Glomerular endothelial cell (primary cell): ENCODE measurements at places on chromosomes 4 and X. TPM values are rescaled to one million over a fixed set of nuclear protein-coding genes. Genes with fewer than 3 reads are reported as not detected.

Gene LANCL3
- total RNA-seq: 0.12 and 0.29 TPM in 2 replicates

Gene SLC2A9
- 3.0 and 3.8 TPM in 2 replicates for total RNA-seq

Gene RASL11B
- total RNA-seq: 0.58 TPM in 1 of 2 replicates, not detected in the other

Gene HS6ST2
- 0.78 and 0.82 TPM in 2 replicates for total RNA-seq

Gene RAB9A
- 33.5 and 39.8 TPM in 2 replicates for total RNA-seq

Gene TET2
- total RNA-seq: 10.8 and 15.5 TPM in 2 replicates

Gene TRPC5OS
- total RNA-seq: not detected in 2 replicates

Gene SHROOM4
- 39.6 and 48.9 TPM in 2 replicates for total RNA-seq

Gene FAM241A
- 14.6 and 15.7 TPM in 2 replicates for total RNA-seq

Gene NUP62CL
- total RNA-seq: 3.4 TPM in 1 of 2 replicates, not detected in the other

Gene SFRP2
- total RNA-seq: not detected in 2 replicates

Gene MAGEC3
- not detected in 2 replicates for total RNA-seq

Gene SMIM43
- 0.18 TPM in 1 of 2 replicates, not detected in the other for total RNA-seq

Gene MGARP
- 0.10 and 3.4 TPM in 2 replicates for total RNA-seq

Gene FAM184B
- total RNA-seq: not detected in 2 replicates

Gene NUDT11
- 4.7 and 6.9 TPM in 2 replicates for total RNA-seq

Gene MAOA
- total RNA-seq: 7.5 and 11.8 TPM in 2 replicates

Gene TMEM35A
- 4.7 and 8.1 TPM in 2 replicates for total RNA-seq

Gene ENPEP
- total RNA-seq: 0.99 and 3.0 TPM in 2 replicates

Gene HSFX3
- not detected in 2 replicates for total RNA-seq

Gene PNMA3
- 0.58 TPM in 1 of 2 replicates, not detected in the other for total RNA-seq

Gene GAGE2A
- not detected in 2 replicates for total RNA-seq

Gene UGT2B11
- total RNA-seq: not detected in 2 replicates

Gene ZCCHC18
- 1.1 and 6.1 TPM in 2 replicates for total RNA-seq

Gene TMEM187
- 3.3 and 6.7 TPM in 2 replicates for total RNA-seq

Gene ADH1B
- total RNA-seq: not detected in 2 replicates

Gene SLC7A11
- 28.0 and 36.9 TPM in 2 replicates for total RNA-seq

Gene HMX1
- not detected in 2 replicates for total RNA-seq

Gene ZIC3
- total RNA-seq: not detected in 2 replicates

Gene CEP135
- total RNA-seq: 3.7 and 9.2 TPM in 2 replicates

Gene PCDH7
- 3.1 and 11.3 TPM in 2 replicates for total RNA-seq
